OCI-M1 (cell line): ENCODE measurements at places on chromosomes 12 and 14.

GRCh38 chr12:8559676-8560075, 19.0 kb upstream of the CLEC4E start:
- no peak for DNase-seq

GRCh38 chr12:92859650-92860386, 69.3 kb downstream of the EEA1 start:
- DNase-seq: peak; percentile 85

DNA sequence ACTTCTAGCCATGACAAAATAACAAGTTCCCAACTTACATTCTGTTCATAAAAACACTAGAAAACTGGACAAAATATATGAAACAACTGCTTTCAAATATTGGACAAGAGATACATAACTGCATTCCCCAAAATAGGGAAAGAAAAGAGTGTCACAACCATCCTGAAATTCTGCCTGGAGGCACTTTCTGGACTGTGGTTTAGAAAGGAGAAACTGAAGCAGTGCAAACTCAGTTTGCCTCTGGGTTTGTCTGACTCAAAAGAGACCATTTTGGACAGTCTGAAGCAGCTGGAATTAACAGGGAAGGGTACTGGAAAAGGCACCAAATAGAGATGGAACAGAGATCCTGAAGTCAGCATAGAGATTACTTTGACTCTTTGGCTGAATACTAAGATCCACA, 11.3 kb upstream of the SYT1 start:
- peak; percentile 40 for DNase-seq

- peak; percentile 58 for DNase-seq
These were observed 64.5 kb downstream of the FOXG1 start for GRCh38 chr14:28831126-28831525.

DNA sequence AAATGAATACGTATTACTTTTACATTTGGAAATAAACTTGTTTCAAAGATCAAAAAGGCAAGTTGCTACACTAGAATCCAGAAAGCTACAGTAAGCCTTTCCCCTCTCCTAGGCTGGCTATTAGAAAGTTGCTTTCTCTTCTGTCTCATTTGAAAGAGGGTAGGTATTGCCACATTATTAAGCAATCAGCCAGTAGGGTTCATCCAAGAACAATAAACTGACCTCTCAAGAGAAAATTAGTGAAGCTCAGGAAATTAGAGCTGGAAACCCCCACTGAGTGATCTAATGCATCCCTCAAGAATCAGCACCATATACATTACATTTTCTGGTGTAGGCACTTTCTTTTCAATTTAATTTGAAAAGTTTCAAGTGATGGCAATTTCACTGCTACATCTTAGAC, 4.5 kb upstream of the TMEM233 start:
- DNase-seq: peak; percentile 31

DNA sequence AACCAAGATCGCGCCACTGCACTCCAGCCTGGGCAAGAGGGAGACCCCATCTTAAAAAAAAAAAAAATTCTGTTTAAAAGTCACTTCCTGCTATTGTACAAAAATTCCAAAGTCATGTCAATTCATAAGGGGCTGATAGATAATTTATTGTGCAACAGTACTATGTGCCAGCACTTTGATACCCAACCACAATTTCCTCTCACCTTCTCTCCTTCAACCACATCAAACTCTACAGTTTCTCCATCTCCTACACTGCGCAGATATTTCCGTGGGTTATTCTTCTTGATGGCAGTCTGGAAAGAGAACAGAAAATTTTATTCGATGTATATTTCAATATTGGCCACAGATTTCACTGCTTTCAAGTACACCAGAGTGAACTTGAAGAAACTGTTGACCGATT, 7.6 kb downstream of the YBX3 start:
- DNase-seq: no peak

DNA sequence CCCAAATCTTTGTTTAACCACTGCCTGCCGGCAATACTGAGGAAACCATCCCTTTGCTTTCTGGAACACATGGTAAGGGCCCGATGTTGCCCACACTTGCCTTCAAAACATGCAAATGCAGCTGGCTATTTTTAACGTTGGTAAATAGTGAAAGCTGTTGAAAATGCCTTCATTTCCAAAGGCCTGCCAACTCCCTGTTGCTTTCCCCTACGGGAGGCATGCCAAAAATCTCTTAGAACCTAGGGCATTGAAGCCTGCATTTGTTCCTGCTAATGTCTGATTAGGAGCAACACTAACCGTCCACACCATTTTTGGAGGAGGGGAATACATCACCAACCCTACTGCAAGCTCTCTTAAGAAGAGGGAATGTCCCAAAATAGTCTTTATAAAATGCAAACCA, 152.6 kb upstream of the NOS1 start:
- DNase-seq: no peak

DNA sequence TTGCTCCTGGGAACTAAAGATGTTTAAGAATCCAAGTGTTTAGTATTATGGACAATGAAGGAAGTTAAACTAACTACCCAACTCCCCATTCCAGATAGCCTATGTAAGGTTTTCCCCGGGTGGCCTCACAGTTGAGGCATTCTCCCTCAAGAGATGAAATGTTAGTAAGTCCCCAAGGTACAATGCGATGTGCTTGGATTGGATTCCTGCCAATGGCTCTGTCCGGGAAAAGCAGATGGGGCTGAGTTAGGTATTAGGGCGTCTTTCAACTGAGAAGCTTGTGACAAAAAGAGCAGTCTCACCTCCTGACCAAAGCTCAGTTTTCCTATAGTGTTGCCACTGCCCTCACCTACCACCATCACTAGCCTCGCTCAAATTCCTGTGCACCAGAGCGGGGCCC, 64.8 kb upstream of the E2F7 start:
- no peak for DNase-seq

- no peak for DNase-seq
These were observed 375.7 kb downstream of the ZFP36L1 start for GRCh38 chr14:68417009-68417650.
